Inflammatory macrophage (primary cell): ENCODE measurements at places on chromosomes 12 and 14.

DNA sequence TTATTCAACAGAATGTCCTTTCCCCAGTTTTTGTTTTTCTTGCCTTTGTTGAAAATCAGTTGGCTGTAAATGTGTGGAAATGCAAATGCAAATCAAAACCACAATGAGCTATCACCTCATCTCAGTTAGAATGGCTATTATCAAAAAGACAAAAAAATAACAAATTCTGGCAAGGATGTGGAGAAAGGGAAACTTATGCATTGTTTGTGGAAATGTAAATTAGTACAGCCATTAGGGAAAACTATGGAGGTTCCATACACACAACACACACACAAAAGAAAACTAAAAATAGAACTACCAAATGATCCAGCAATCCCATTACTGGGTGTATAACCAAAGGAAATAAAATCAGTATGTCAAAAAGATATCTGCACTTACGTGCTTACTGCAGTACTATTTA lies 518.8 kb upstream of the ATXN7L3B start:
- no peak for DNase-seq

DNA sequence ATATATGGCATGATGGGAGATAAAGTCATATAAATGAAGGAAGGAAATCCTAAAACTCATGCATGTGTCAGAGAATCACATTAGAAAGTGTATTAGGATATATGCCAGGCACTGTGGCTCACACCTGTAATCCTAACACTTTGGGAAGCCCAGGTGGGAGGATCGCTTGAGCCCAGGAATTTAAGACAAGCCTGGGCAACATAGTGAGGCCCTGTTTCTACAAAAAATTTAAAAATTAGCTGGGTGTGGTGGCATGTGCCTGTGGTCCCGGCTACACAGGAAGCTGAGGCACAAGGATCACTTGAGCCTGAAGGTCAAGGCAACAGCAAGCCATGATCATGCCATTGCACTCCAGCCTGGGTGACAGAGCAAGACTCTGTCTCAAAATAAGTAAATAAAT lies 130.3 kb upstream of the ARID2 start:
- no peak for DNase-seq

GRCh38 chr12:132462788-132463187 lies 27.2 kb upstream of the FBRSL1 start:
- DNase-seq, result no peak

- no peak for DNase-seq
Measured at GRCh38 chr12:53660041-53660440, 15.8 kb downstream of the ATP5MC2 start.

- no peak for DNase-seq
Measured at GRCh38 chr14:63204407-63205043, at the start of gene RHOJ. Gene RHOJ, plus strand, starts transcription at chr14:63204443. Its CDS starts 427 bp downstream, at chr14:63204870.
